LoVo (cell line): ENCODE measurements at places on chromosomes 11 and 22.
A peak's percentile ranks its signal among the peaks of the same experiment; 100 is the strongest.

DNA sequence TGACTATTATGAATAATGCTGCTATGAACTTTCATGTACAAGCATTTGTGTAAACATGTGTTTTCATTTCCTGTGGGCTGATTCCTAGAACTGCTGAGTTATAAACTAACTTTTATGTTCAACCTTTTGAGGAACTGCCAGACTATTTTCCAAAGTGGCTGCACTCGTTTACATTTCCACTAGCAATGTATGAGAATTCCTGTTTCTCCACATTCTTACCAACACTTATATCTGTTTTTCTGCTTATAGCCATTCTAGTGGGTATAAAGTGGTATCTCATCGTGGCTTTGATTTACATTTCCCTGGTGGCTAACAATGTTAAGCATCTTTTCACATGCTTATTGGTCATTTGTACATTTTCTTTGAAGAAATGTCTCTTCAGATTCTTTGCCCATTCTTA is 35.2 kb upstream of the SCUBE2 start:
- DNase-seq = no peak

DNA sequence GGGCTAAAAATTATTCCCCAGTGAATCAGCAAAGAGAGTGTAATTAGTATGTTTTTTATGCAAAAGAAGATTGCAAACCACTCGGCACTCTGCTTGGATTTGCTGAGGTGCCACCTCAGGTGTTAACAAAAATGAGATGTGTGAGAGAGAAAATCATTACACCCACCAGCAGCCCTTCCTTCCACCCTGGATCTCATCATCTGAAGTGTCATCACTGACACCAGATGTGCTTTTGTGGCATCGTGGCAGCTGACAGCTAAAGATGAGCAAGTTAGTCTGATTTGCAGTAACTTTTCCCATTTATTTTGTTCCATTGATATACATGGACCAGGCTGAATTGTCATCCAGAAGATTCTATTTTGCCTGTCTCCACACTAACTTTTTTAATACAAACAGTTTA is 44.6 kb upstream of the PAK1 start:
- DNase-seq = no peak

GRCh38 chr22:23697031-23697970 is 6.5 kb downstream of the RGL4 start:
- DNase-seq = no peak

DNA sequence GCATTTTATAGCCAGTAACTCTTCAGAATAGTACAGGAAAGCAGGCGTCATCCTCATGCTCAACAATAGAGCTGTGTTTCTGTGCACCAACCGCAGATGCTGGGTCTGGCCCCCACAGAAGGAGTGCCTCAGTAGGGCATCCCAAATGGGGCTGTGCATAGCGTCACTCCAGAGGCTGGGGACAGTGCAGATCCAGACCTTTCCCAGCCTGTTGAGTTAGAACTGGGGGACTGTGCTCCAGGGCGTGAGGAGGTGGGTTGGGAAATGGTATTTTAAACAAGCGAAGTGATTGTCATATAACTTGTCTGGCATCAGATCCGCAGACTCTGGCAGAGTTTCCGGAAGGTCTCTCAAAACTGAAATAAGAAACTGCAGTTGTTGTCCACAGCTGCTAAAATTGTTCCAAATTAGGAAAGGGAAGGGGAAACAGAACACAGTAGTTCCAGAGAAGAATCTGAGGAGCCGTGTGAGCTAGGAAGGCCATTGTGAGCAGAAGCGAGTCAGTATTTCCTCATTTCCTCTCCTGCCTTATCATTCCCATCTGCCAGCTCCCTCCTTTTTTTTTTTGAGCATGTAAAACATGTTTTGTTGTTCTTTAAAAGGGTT is 52.2 kb downstream of the JAM3 start:
- no peak for DNase-seq

DNA sequence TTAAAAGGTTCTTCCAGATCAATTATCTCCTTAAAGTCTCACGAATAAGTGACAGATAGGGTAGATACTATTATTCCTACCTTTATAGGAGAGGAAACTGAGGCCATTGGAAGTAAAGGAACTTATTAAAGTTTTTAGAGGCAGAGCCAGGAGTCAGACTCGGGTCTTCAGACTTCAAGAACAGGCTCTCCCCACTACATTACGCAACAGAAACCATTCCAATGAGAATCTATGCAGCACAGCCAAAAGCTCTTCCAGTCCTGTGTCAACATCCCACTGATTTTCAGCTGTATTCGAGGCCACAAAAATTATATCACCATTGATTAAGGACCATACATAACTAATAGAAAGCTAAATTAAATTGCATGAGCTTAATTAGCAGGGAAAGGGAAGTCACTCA is 77.4 kb downstream of the RELT start:
- no peak for DNase-seq

DNA sequence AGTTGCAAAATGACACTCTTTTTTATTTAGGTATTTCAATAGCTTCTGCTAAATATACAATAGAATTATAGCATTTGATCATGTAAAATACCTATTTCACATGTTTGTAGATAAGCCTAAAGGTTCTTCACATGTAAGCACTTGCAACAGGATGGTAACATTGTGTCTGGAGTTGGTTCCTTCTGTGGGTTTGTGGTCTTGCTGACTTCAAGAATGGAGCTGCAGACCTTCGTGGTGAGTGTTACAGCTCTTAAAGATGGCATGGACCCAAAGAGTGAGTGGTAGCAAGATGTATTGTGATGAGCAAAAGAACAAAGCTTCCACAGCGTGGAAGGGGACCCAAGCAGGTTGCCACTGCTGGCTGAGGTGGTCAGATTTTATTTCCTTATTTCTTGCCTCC is 246.4 kb upstream of the PDGFD start:
- DNase-seq = no peak

DNA sequence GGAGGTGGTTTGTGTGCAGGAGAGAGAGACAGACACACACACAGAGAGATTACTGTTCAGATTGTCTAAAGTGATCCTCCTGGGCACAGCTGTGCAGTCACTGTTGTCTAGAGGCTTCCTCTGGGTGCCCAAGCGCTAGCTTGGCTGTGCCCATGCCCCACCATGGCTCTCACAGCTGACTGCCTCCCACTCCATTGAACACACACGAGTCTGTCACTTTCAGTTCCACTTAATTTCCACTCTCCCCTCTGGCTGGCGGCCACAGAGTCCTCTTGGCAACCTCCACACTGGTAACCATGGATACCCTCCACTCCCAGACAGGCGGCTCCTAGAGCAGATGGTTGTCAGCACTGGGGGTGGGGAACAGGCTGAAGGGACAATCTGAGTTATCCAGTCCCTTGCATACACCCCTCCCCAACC is 29.1 kb downstream of the MAP6 start:
- no peak for DNase-seq

GRCh38 chr11:48122246-48122645 is 94.4 kb upstream of the OR4B1 start:
- DNase-seq = no peak

DNA sequence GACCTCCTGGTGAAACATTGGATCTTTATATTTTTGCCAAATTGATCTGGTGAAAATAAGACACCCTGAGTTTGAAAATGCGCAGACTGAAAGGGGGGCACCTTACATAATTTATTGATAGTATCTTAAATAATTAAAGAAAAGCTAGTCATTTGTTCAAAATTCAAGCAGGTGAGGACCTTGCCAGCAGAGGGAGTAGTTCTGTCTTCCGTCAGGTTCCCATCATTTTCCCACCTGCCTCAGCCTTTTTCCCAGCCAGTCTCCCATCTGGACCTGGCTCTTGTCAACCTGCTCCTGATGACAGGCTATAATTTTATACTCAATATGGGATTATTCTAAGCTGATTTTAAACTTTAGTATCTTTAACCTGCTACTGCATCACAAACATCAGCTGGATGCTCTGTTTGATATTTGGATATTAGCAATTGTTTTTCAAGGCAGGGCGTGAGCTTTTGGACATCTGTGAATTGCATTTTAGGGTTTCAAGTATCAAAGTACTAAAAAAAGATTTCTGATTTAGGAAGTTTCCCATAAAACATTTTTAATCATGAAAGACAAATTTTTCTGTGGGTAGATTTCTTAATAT is 132.0 kb downstream of the ELP4 start:
- peak; percentile 49 for DNase-seq

- DNase-seq = no peak
Observed at GRCh38 chr11:86500500-86501140, 125.9 kb downstream of the CCDC81 start.

DNA sequence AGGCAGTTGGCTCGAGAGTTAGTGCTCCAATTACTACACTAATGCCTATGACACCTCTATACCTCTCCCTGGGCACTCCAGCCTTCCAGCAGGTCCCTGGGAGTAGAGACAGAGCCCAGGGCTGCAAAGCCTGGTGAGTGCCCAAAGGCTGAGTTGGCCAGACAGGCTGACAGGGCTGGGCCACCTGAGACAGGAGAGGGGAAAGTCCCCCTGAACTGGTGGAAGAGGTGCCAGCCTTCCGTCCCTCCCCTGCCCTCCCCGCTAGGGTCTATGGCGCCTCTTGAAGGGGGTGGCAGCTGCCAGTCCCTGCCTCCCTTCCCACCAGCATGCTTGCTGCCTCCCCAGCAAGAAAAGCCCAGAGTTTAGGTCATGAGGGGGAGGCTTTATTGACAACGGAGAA is 3.0 kb downstream of the KCNJ11 start:
- no peak for DNase-seq

DNA sequence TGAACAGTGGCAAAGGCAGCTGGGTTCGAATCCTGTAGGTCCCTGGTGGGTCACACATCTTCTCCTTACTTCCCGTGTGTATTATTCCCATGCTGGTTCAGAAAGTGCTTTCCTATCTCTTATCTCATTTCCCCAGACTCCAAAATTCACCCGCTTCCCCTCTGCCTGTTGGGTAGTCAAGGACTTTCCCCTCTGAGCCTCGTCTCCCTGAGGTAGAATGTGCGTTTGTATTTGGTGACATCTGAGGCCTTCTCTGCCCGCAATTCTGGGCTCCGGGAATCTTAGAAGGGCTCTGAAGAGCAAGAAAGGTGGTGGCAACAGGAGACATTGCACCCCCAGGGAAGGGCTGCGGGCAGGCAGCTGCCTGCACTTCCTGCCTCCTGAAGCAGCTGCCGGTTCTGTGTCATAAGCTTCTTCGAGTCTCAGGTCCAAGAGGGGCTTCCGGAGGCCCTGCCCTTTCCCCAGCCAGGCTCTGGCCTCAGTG is 5.9 kb downstream of the LRRC32 start:
- no peak for DNase-seq
